ENCODE measurements at places on chromosomes 13 and 19.

DNA sequence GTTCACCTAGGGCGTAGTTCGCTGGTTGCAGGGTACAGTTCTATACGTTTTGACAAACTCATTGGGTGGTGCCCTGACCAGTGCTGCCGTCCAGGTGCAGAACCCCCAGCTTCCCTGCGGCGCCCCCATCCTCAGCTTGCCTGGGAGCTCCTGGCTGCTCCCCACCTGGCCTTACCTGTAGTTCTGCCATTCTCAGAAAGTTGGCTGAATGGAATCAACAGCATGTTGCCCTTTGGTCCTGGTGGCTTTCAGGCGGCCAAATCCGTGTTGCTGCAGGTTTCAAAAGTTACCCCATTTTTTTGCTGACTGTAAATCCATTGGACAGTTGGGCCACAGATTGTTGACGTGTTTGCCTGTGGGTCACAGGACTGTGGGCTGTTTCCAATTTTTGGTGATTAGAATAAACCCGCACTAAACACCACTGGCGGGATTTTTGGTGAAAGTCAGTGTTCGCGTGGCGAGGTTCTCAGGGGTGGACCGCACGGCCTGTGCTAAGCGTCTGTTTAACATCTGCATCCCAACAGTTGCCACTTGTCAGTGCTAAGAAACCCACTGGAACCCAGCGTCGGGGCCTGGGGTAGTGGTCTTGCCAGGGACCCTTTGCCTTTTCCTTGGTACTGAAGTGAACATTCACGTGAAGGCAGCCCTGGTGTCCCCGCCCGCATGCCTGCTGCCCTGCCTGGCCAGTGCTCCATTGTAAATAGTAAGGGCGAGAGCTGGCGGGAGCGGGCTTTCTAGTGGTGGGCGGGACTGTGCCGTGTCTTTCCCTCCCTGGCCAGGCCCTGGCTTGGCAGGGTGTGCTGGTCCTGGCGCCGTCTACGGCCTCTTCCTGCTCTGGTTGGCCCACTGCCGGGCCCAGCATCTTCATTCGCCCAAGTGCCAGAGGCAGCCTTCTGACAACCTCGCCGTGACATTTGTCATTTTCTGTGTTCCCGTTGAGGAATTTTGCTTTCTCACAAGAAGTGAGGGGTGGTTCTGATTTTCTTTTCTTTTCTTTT lies 3.3 kb downstream of the DOT1L start:
- DNase-seq = no peak

- no peak for DNase-seq
Measured at GRCh38 chr19:15432018-15432494, 13.3 kb upstream of the AKAP8L start.

GRCh38 chr19:17454576-17455071 lies 6.1 kb downstream of the NXNL1 start:
- no peak for DNase-seq

GRCh38 chr13:36992362-36992761 lies 6.8 kb downstream of the ALG5 start:
- no peak for DNase-seq

DNA sequence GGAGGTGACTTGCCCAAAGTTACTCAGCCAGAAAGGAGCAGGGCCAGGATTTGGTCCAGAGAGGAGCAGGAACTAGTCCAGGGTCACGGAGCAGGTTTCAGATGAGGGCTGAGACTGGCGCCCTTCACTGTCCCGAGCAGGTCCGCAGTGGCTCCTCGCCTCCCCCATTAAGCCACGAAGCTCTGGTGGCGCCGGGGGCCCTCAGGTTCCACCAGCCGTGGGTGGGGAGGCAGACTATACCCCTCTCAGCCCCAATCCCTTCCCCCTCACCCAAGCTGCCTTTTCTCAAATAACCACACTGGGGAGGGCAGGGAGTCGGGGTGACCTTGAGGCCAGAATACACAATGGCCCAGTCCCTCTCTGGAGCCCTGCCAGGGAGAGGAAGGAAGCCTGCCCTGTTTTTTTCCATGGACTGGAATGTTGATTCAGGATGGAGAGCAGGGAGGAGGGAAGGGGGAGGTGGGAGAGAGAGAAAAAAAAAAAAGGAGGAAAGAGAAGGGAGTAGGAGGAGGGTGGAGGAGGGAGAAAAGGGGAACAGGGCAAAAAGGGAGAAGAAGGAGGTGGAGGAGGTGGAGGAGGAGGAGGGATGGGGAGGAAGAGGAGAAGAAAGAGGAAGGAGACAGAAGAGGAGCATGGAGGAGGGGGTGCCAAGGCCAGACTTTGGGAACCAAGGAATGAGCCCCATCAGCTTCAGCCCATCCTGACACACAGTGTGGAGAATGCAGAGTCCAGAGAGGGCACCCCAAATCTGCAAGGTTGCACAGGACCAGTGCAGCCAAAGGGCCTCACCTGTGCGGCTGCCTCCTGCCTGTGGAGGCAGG lies 19.7 kb downstream of the CEACAM16 start:
- DNase-seq = peak; percentile 36

GRCh38 chr13:91520952-91521351 lies 122.5 kb downstream of the GPC5 start:
- no peak for DNase-seq

- no peak for DNase-seq
Measured at GRCh38 chr13:113092776-113093579, 12.6 kb upstream of the F7 start.

DNA sequence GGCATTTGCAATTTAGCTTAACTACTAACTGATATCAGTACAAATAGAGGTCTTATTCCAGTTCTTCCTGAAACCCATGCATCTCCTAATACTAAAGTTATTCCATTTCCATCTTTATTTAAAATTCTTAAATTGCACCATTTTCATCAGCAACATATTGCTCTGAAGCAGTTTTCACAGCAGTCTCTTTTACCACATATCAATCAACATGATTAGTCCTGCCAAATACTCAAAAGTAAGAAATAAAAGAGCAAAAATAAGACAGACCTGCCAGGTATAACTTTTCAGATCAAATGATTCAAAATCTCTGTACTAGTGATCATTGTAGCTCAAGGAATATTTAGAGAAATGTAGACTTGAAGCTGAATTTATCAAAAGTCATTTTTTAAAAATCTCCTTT lies 141.7 kb downstream of the SLITRK1 start:
- no peak for DNase-seq
